ENCODE measurements at places on chromosomes 16 and 17.

DNA sequence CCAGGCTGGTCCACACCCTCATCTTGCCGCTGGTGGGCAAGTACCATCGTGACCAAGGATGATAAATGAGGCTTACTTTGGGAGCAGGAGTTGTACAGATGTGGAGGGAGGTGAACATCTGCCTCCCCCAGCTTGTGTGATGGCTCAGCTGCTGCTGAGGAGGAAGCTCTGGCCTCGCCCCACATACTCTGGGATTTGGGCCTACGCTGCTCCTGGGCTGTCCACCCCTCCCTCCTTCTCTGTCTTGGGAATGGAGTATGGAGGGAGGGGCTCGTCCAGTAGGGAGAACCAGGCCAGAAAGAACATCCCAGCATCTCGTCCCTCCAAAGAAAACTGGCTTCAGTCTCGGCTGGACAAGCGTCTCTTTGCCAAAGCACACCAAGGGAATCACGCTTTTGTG, 134.8 kb upstream of the CDC42EP4 start:
- DNase-seq = no peak

DNA sequence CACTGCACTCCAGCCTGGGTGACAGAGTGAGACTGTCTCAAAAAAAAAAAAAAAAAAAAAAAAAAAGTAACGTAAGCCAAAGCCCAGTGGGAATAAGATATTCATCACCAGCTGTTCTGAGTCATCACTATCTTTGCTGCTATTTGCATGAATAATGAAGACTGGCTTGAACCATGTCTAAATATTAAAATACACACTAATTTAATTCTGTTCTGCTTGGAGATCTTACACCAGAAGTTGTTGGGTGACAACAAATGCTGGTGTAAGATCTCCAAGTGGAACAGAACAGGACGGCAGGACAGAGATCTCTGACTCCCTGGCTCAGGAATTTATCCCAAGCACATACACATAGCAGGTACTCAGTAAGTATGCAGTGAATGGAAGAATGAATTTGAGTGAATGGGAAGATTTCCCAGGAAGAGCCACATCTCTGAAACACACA, 19.6 kb downstream of the DNAH17 start:
- peak; percentile 51 for DNase-seq

DNA sequence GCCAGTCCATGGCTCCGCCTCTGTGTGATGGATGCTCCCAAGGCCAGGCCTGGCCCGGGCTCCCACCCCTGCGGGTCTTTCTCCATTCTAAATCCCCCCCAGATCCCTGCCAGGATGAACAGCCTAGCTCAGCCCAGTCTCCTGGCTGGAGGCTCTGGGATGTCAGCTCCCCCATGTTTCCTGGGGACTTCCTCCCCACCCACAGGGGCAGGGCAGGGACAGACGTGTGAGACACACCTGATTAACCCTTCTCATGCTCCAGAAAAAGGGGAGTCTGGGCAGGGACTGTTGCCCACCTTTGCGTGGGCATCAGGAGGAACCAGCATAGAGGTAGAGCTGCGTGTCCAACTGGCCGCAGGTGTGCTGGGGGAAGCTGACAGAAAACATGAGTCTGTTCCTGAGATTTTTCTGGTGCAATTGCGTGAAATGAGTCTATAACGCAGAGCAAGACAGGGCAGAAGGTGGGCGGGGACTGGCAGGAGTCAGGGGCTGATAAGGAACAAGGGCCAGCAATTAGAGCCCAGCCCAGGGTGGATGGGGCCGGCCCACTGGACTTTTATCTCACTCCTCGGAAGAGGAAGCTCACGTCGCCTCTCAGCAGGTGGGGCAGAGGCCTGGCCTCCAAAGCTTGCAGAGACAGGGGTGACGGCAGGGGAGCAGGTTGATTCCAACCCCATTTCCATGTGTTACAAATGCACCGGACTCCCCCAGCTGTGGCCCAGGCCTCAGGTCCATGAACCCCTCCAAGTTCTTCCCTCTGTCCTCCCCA, 238.2 kb downstream of the RBFOX3 start:
- DNase-seq = no peak

DNA sequence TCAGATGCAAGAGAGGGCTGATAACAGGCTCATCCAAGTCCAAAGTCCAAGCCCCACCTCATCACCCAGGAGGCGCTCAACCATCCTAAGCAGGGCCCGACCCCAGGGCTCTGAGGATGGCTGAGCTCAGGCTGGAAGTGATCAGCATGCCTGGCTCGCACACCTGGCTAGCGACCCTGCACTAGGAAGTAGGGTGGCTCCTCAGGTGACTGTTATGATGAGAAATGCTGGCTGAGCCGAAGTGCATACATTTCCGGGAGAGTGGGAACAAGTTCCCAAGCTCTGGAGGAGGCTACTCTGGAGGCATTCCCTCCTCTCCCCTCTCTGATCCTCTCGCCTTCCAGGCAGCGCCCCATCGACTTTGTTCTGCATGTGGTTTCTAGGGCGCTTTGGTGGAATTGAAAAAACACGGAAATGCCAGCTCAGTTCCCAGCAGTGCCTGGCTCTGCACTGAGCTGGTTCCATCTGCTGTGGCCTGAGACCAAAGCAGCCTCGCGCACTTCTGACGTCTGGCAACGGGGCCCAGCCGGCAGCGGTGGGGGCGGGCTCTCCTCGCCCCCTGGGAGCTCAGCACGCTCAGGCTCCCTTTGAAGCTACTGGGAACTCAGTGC, 130.3 kb downstream of the IRF8 start:
- DNase-seq = peak; percentile 25

GRCh38 chr16:48958681-48959080, 323.0 kb downstream of the CBLN1 start:
- no peak for DNase-seq

- DNase-seq = no peak
Observed at GRCh38 chr16:54931120-54932014, 702 bp downstream of the IRX5 start.

DNA sequence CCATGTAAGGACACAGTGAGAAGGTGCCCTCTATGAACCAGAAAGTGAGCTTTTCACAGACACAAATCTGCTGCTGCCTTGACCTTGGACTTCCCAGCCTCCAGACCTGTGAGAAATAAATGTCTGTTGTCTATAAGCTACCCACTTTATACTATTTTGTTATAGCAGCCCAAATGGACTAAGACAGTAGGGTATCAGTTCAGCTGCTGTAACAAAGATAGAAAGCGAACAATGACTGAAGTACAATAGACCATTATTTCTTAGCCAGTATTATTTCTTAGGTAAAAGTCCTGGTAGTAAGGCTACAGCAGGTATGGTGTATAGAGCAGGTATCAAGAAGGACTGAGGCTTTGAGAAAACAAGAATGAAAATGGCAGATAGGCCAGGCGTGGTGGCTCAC, 117.0 kb downstream of the SLC39A11 start:
- DNase-seq = no peak

Measured in fibroblast of pulmonary artery (primary cell).